Ovary (tissue), 10 donors: ENCODE measurements at places on chromosomes 13 and 19.

DNA sequence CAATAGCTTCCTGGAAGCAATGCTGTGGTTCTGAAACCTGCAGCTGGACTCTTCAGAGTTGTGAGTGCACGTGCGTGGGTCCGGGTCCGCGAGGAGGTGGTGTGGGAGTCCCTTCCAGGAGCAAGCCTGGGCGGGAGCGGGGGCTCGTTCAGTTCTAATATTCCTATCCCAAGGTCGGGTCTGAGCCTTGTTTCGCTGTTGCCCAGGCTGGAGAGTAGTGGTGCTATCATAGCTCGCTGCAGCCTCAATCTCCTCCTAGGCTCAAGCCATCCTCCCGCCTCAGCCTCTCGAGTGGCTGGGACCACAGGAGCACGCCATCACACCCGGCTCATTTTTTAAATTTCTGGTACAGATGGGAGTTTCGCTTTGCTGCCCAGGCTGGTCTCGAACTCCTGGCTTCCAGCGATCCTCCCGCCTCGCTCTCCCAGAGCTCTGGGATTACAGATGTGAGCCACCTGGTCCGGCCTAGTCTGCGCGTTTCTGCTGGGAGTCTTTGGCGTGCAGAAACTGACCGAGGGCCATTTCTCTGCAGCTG is 625 bp downstream of the ZFP82 start:
- H3K4me1 ChIP-seq = peaks cover 3% of the 10 kb centered on the region
- no peaks in the 10 kb centered on the region for H3K36me3 ChIP-seq
- peak overlapping the region; percentile 68 for H3K4me3 ChIP-seq
- no peak for DNase-seq

DNA sequence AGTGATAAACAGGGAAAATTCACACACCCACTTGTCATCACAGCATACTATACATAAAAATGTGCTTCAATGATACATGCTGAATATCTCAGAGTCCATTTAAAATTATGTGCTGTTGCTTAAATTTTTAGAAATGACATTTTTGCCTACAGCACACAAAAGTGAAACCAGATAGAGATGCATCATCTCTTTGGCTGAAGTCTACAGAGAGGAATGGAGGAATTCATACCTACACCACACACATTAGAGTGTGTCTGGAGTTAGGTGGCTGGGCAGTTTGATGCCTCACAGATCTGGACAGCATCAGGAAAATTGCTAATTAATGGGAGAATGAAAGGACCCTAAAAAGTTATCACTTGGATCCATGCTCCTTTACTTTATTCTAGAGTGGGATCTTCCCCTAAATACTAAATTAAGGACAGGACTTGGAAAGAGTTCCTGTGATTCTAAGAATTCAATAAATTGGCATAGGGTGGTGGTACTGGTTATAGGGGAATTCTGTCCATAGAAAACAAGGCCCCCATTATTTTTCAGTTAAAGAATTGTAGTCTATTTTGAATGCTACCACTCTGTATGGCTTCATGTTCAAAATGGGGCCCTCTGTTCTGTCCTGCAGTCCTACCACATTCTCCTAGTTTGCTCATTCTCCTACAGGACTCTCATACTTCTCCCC is 41.3 kb downstream of the RCBTB2 start:
- H3K27ac ChIP-seq = peak overlapping the region; percentile 76
- H3K36me3 ChIP-seq = no peaks in the 10 kb centered on the region
- H3K4me1 ChIP-seq = peaks cover 6% of the 10 kb centered on the region
- DNase-seq = no peak
- no peaks in the 10 kb centered on the region for H3K27me3 ChIP-seq

DNA sequence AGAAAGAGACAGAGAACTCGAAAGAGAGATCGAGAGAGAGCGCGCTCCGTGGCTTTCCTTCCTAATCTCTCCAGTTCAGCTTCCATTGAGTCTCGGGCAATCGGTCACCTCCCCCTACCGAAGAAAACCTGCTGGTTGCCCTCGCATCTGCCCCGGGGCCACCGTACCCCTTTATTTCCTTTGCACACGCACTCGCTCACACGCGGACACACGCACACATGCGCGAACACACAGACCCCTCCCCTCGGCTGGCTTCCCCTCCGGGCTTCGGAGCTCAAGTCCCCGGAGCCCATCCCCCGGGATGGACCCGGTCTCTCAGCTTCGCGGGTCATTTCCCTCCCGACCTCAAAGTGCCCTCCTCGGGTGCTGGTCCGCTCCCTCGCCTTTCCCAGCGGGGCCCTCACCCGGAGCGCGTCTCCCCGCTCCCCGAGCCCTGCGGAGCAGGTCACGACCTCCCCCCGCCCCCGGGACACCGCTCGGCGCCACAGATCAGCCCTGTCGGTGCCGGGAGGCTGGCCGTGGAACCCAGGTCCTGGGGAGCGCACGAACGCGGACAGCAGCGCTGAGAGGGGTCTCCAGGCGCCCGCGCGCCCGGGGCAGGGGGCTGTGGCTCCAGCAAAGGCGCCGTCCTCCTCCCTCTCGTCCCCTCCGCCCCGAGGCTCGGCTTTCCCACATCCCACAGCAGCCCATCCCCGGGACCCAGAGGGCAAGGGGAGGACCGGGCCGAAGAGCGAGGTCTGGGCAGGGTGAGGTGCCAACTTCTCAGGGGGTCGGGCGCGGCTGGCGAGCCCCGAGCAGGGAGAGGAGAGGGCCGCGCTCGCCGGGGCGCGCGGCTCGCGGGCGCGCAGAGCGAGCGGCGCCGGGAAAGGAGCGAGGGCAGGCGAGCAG is 1.8 kb downstream of the DACH1 start:
- peak; percentile 11 for DNase-seq
- H3K27ac ChIP-seq = no peak overlapping the region
- no peaks in the 10 kb centered on the region for H3K27me3 ChIP-seq

DNA sequence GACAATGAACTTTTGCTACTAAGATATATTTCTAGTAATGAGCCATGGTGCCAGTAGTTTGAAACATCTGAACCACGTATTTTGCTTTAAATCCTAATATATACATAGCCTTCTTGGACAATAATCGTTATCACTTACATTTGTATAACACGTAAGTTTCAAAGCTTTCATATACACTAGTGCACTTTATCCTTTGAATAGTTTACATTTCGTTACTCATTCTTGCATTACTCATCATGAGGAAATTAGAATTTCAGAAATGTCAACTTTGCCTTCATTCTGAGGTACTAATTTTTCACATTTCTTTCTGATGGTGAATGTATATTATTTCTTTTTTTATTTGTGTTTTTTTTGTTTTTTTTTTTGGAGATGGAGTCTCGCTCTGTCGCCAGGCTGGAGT is 5.8 kb downstream of the KBTBD7 start:
- H3K27me3 ChIP-seq = no peaks in the 10 kb centered on the region
- no peaks in the 10 kb centered on the region for H3K36me3 ChIP-seq
- H3K4me1 ChIP-seq = peaks cover 12% of the 10 kb centered on the region
- DNase-seq = no peak
- H3K4me3 ChIP-seq = no peak overlapping the region

DNA sequence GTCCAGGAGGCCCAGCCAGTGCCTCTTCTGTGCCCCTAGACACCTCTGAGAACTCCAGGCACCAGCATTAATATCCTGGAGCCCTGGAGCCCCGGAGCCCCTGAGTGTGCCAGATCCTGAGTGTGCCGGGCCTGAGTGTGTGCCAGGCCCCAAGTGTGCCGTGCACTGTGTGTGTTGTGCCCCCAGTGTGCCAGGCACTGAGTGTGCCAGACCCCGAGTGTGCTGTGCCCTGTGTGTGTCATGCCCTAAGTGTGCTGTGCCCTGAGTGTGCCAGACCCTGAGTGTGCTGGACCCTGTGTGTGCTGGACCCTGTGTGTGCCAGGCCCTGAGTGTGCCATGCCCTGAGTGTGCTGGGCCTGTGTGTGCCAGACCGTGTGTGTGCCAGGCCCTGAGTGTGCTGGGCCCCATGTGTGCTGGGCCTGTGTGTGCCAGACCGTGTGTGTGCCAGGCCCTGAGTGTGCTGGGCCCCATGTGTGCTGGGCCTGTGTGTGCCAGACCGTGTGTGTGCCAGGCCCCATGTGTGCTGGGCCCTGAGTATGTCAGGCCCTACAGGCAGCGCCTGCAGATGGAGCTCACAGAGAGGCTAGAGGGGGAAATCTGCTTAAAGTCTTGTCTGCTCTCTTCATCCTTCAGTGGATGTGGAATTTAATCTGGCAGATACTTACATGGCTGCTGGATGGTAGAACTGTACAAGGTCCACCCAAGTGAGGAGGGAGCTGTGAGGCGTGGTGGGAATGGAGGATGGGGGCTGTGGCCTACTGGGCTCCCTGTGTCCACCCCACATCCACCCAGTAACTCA is 53.9 kb downstream of the C13orf46 start:
- H3K36me3 ChIP-seq = no peaks in the 10 kb centered on the region
- no peak overlapping the region for H3K27ac ChIP-seq
- no peaks in the 10 kb centered on the region for H3K4me1 ChIP-seq
- H3K4me3 ChIP-seq = no peak overlapping the region
- H3K27me3 ChIP-seq = no peaks in the 10 kb centered on the region
- DNase-seq = no peak

DNA sequence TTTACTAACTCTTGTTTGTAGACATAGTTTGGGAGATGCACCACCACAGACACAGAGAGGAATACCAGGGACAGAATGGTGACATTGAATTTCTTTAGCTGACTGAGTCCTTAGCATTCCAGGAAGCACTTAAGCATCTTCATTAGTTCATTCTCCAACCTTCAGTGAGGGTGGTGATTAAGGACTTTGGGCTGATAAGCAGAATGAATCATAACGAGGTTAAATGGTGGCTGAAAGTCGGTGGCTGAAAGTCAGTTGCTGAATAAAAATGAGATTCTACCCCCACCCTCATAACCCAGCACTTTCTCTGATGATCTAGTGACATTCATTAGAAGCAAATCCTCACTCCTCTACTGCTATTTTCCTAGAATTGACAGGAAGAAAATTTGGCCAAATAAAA is 10.6 kb downstream of the PCDH8 start:
- no peaks in the 10 kb centered on the region for H3K4me1 ChIP-seq
- no peaks in the 10 kb centered on the region for H3K27me3 ChIP-seq
- DNase-seq = no peak
- no peaks in the 10 kb centered on the region for H3K36me3 ChIP-seq
- no peak overlapping the region for H3K4me3 ChIP-seq

- H3K27ac ChIP-seq = no peak overlapping the region
- no peak overlapping the region for H3K4me3 ChIP-seq
- no peaks in the 10 kb centered on the region for H3K36me3 ChIP-seq
- DNase-seq = no peak
- no peaks in the 10 kb centered on the region for H3K27me3 ChIP-seq
- no peaks in the 10 kb centered on the region for H3K4me1 ChIP-seq
These were observed 34.1 kb downstream of the DLEU7 start for GRCh38 chr13:50809133-50810090.

DNA sequence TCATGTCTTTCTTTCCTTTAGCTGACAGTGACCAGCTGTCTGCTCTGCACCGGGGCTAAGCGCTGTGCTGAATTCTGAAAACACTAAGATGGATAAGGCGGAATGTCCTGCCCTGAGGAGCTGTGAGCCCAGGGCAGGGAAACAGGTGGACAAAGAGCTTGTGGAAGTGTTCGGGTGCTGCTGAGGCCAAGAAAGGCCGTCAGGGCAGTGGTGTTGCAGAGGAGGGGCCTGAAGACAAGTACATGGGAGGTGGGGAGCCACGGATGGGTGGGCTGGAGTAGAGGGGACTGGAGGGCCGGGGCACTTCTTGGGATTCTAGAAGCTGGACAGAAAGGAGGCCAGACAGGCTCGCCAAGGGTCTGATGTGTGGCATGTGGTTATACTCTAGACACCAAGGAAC is 66.2 kb upstream of the GPR183 start:
- no peak overlapping the region for H3K27ac ChIP-seq
- H3K27me3 ChIP-seq = no peaks in the 10 kb centered on the region
- no peak overlapping the region for H3K4me3 ChIP-seq
- H3K36me3 ChIP-seq = no peaks in the 10 kb centered on the region

- H3K27me3 ChIP-seq = no peaks in the 10 kb centered on the region
- no peak overlapping the region for H3K27ac ChIP-seq
- no peaks in the 10 kb centered on the region for H3K4me1 ChIP-seq
- no peak overlapping the region for H3K4me3 ChIP-seq
- DNase-seq = peak; percentile 49
These were observed 238.9 kb downstream of the TSHZ3 start for GRCh38 chr19:31110336-31110735.
